NCI-H2029 treated with DMSO at 0.1 percent for 48 hours (cell line): ENCODE measurements at places on chromosomes 5 and 9.
A peak's percentile ranks its signal among the peaks of the same experiment; 100 is the strongest.

DNA sequence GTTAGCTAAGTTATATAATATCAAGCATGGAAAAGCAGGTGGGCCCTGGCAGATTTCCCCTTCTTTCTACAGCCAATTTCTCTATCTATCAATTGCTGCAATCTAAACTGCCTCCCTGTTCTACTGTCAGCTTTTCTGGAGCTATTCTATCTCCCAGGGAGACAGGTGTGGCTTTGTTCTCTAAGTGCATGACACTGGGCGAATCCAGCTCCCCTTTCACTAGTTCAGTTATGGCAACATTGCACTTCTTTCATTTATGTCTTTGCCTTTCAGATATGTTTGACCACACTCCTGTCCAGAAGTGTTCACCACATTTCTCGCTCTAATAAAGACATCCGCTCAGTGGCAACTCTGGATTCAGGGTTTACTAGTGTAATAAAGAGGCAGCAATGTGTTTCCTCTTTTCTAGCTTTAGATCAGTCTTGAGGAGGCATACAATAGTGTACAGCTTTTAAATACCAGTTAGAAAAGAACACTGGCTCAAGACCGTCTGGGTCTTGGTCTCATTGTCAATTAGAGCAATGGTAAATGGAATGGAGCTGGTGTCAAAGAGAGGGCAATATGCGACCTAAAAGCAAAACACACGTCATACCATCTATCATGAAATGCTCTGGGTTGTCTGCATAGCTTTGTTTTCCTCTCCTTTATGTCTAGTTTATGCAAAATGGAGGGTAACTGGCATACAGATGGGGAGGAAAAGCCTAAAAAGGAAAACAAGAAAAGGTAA lies 197.0 kb downstream of the SLF1 start:
- DNase-seq: peak; percentile 12

DNA sequence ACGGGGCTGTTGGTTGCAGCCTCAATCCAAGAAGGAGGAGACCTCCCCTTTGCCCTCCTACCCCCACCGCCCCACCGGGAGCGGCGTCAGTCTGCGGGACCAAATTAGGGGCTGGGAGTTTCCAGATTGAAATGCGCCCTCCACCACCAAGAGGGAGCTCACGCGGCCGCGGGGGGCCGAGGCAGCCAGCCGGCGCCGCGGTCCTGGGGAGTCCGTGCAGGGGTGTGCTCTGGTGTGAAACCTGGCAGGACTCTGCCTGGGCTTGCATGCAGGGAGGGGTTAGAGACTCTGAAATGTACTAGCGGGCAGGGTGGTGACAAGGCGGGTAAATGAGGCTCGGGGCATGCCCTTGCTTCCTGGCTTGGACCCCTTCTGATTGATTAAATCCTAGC lies 989 bp upstream of the FBN2 start:
- DNase-seq: no peak

GRCh38 chr5:180090769-180091546 lies 19.4 kb upstream of the RNF130 start:
- DNase-seq: peak; percentile 31

DNA sequence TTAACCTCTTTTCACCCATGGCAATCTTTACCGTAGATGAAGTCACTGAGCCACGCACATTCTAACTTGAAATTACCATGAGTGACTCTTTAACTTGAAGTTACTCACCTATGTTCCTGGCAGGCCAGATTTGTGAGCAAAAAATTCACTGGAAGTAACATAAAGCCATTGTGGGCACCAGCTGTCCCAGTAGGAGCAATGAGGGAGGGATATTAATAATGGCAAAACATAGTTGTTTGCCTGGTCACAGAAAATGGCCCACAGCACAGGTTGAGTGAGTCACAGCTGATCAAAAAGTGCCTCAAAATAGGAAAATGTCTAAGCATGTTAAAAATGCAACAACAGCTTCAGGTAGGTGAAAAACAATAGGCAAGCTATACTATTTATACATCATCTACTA lies 146.6 kb downstream of the EFNA5 start:
- DNase-seq: no peak

DNA sequence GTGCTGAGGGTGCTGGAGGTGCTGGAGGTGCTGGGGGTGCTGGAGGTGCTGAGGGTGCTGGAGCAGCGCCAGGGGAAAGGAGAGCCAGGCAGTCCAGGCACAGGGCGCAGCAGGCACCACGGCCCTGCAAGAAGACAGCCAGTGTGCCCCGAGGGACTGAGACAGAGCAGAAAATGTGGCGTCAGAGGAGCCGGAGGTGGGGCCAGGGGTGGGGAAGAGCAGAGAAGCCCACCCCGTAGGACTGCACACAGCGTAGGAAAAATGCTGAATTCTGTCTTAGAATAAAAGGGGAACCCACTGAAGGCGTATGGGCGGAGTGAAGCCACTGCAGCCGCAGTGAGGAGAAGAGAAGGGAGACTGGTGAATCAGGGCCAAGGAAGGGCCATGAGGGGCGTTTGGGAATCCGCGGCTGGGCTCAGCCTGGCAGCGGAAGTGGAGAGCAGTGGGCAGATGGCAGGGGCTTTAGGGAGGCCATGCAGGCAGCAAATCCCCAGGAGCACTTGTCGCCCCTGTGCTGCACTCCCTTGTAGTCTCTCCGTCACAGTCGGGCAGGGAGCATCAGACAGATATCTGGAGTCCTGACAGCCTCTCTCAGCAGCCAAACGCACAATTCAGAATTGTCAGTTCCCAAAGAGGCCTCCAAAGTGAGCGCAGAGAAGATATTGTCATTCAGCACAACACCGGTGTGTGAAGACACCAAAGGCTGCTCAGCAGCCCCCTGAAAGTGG lies 35.9 kb upstream of the LECT2 start:
- no peak for DNase-seq

DNA sequence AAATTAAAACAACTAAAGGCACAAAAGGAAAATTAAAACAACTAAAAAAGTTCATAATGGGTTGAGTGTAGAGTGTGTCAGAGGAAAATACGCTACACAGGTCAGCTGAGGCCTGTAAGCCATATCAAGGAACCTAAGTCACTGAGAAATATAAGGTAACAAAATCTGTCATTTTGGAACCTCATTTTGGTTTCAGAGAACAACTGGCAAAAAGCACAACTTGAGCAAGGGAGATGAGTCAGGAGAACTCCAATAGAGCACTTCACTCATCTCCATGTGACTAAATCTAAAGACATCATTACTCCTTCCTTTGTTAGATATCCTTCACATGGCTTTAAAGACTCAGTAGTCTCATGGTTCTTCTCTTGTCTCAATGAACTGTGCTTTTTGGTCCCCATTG lies 269.4 kb upstream of the POU5F2 start:
- DNase-seq: no peak

DNA sequence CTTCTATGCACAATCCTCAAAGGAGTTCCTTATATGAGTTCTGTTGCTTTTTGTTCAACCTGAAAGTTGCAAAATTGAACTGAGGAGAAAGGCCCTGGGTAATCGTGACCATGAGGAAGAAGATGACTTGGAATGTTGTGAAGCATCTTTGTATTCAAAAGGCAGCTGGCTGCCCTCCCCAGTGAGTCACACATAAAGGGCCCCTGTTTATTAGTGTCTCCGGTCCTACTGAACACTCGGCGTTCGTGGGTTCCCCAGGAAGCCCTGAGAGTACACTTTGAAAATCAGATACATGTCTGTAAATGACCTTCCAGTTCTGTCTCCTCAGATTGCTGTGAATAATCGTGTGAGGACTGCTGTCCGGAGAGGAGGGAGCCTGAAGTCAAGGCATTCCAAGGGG lies 73.6 kb downstream of the C9orf153 start:
- no peak for DNase-seq

DNA sequence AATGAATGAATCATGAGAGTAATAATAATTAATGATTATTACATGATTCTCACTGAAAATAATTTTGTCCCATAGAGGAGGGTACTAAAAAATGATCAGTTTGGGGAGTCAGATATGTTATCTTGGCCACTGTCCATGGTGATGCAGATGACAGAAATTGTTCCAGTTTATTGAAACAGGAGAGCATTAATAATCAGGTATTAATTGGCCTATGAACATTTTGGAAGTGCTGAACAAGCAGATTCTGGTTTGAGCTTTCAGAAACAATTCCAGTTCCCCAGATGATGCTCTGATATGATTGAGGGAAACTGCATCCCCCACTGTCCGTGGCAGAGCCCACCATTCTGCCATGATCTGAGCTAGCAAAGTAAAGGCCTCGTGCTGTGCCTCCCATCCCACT lies 345.2 kb downstream of the ZSWIM6 start:
- no peak for DNase-seq

DNA sequence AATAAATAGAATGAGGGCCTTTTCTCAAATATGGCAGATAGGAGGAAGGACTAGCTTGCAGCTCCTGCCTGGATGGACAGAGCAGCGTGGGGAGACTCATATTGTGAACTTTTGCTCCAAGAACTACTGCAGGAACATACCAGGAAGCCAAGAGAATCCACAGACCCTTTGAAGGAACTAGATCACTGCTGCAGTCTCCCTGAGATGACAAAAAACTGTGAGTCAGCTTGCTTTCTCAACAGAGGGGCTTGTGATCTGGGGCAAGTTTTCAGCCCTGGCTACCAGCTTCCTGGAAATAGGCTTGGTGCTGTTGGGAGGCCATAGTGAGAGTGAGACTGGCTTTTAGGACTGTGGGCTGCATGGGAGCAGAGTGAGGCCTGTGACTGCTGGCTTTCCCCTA lies 170.6 kb upstream of the TRIM32 start:
- DNase-seq: no peak

GRCh38 chr5:8908055-8908683 lies 637.7 kb downstream of the SEMA5A start:
- DNase-seq: no peak

DNA sequence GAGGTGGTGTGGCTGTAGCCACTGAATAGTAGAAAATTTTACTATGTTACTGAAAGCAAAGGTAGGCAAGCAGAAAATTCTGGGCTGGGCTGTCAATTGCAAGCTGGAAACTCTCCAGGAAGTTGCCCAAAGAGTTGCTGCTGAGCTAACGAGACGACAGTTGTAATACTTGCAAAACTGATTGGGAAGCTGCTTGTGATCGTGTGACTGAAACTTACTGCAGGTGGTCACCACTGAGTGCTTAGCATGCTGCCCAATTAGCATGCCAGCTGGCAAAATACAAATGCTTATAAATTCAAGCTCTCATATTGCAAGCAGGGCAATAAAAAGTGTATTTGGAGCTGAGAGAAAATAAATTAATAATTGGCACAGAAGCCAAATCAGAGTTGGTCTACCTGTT lies 758.5 kb upstream of the EDIL3 start:
- no peak for DNase-seq

DNA sequence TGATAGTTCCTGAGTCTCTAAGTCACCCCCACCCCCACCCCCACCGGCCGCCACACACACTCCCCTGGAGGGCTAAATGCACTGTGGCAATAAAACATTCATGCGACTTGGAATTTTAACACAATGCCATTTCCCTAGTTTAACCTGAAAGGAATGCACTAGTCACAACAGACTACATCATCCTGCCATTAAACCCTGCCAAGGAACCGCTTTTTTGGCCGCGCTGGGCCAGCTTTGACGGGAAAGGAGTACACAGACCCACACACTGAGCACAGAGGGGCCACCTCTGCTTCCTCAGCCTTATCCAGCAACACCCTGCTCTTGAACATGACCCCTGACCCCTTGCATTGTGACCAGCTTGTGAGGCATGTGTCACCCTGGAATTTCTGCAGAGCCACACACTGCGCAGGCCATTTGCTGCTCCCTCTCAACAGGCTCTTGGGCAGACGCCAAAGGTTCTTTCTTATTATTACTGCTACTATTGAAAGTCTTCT lies 165.3 kb downstream of the BNC2 start:
- DNase-seq: no peak
